ENCODE measurements at places on chromosomes 11 and 22.
A peak's percentile ranks its signal among the peaks of the same experiment; 100 is the strongest.

- DNase-seq = no peak
Observed at GRCh38 chr11:12404436-12404835, 27.1 kb downstream of the PARVA start.

- DNase-seq = no peak
Observed at GRCh38 chr11:34870548-34871196, 45.5 kb downstream of the APIP start.

DNA sequence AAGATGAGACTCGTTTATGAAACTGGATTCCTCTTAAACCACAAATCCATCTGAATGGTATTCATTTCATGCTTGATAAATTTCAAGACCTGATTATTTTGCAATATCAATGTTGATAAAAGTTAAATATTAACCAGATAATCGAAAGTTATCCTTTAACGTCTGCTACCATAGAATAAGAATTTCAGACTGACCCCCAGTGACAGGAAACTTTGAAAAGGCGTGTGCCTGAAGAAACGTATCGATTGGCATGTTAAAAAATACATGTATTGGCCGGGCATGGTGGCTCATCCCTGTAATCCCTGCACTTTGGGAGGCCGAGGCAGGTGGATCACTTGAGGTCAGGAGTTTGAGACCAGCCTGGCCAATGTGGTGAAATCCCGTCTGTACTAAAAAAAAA lies 13.9 kb downstream of the SCGB1A1 start:
- DNase-seq = no peak

- no peak for DNase-seq
Observed at GRCh38 chr11:118635642-118636041, 28.2 kb downstream of the PHLDB1 start.

DNA sequence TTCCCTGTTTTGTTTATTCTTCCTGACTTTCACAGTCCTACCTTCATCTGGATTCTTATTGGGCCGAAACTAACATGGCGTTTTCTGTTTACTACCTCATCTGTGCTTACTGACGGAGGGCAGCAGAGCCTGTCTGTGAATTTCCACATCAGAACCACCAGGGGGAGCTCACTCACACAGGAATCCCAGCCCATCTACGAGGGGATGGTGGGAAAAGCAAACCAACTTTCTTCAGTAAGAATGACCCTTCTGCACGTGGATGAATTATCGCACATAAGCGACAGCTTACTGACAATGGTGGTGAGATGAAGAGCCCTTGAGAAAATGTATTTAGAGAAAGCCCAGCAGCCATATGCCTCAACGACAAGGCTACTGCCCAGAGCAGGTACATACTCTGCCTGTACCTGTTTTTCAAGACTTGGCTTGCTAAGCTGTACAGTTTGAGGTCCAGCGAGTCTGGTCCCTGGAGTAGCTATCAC lies 42.5 kb downstream of the LARGE2 start:
- peak; percentile 15 for DNase-seq
